Hematopoietic multipotent progenitor cell treated with erythropoietin and hydrocortisone succinate and interleukin-3 and kit ligand, for 17 days (in vitro differentiated cells): ENCODE measurements at places on chromosomes 13 and 19.

- DNase-seq: no peak
Measured at GRCh38 chr19:54429545-54430227, 14.4 kb downstream of the TTYH1 start.

DNA sequence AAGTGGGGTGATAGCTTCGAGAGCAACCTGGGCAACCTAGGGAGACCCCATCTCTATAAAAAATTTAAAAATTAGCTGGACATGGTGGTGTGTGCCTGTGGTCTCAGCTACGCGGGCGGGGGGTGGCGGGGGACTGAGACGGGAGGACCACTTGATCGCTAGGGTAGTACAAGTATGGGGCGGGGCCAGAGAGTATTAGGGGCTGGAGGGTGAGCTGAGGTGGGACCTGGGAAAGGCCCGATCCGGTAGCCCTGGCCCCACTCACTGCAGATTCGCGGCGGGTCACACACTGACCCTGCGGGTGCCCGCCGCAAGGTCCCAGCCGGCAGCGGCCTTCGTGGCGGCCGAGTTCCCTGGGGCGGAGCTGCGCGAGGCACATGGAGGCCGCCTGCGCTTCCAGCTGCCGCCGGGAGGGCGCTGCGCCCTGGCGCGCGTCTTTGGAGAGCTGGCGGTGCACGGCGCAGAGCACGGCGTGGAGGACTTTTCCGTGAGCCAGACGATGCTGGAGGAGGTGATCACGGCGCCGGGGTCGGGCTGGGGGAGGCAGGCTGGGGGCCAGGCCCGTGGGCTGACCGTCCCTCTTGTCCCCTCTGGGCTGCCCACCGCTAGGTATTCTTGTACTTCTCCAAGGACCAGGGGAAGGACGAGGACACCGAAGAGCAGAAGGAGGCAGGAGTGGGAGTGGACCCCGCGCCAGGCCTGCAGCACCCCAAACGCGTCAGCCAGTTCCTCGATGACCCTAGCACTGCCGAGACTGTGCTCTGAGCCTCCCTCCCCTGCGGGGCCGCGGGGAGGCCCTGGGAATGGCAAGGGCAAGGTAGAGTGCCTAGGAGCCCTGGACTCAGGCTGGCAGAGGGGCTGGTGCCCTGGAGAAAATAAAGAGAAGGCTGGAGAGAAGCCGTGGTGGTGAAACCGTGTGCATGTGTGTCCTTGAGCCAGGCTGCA lies 2.0 kb upstream of the ARHGAP45 start:
- no peak for DNase-seq

DNA sequence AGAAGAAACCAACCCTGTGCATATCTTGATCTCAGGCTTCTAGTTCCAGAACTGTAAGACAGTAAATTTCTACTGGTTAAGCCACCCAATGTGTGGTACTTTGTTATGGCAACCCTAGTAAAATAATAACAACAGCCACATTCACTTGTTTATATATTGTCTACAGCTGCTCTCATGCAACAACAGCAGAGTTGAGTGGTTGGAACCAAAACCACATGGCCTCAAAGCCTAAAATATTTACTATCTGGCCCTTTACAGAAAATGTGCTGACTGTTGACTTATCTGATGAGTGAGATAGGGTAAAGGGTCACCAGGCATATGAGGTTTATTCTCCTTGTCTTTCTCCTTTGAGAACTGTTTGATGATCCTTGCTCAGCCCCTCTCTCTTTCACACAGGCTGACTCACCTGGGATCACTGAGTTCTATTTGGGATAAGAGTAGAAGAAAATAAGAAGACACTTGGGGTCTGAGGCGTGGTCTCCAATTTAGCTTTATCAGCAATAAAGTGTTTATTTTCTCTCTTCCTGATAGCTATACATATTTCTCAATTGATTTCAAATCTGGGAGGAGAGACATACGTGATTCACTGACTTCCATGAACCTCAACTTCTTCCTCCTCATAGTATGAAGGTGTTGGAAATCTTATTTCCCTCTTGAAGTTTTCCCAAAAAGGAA lies 227.5 kb upstream of the STARD13 start:
- DNase-seq: no peak

DNA sequence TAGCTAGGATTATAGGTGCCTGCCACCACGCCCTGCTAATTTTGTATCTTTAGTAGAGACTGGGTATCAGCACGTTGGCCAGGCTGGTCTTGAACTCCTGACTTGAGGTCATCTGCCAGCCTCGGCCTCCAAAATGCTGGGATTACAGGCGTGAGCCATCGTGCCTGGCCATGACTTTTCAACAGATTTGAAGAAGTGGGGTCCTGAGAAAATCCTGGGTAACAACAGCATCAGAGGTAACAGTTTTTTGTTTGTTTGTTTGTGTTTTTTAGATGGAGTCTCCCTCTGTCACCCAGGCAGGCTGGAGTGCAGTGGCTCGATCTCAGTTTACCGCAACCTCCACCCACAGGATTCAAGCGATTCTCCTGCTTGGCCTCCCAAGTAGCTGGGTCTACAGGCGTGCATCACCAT lies 3.7 kb downstream of the JUNB start:
- no peak for DNase-seq

DNA sequence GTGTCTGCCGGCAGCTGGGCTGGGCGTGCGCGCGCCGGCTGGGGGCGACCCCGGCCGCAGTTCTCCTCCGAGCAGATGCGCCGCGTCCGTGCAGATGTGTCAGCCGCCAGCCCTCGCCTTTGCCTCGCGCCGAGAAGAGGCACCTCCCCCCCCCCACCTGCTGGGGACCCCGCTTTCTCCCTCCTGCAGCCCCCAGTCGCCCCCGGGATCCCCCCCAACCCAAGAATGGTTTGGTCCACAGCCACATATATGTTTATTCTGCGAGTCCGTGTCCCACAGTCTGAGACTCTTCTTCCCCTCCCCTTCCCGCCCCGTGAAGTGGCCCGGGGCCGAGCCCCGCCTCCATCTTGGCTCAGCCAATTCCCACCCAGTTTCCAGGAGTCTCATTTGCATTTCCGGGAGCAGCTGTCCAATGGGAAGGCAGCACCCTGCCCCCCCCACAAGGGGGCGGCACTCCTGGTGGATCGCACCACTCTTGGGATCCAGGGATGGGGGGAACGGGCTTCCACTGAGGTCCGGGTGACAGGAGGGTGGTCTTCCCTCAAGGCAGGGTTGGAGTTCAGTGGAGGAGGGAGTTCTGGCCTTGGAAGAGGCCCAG lies 8.6 kb downstream of the ISOC2 start:
- peak; percentile 70 for DNase-seq

GRCh38 chr13:65844266-65844841 lies 1385.8 kb downstream of the PCDH9 start:
- no peak for DNase-seq

DNA sequence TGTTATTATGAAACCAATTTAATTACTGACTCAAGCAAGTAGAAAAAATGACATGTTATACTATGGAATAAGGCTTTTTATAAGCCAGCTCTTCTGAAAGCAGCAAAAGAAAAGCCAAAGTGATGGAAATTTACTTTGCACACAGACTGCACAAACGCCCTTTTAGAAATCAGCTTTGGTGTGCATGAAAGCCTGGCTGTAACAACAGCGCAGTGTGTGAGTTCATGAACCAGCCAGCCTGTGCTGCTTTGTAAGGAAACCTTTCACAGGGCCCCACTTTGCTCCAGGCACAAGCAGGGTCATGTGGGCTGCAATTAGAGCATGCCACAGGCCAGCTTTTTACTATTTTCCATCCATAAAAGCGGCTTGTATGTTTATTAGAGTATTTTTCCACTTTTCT lies 13.6 kb upstream of the IFT88 start:
- no peak for DNase-seq

GRCh38 chr13:85853901-85854663 lies 54.9 kb upstream of the SLITRK6 start:
- no peak for DNase-seq

- peak; percentile 83 for DNase-seq
Measured at GRCh38 chr19:45076029-45076850, at the start of gene ZNF296. Gene ZNF296 (minus strand): TSS chr19:45076478. CDS start chr19:45076373, 105 bp downstream.
